Activated CD8-positive, alpha-beta memory T cell treated with anti-CD3 and anti-CD28 coated beads, Interleukin-2, amount 10 ng/mL, durations not matched to agents 7 days and 5 days (primary cell): ENCODE measurements at places on chromosomes 3 and 15.
A peak's percentile ranks its signal among the peaks of the same experiment; 100 is the strongest.

DNA sequence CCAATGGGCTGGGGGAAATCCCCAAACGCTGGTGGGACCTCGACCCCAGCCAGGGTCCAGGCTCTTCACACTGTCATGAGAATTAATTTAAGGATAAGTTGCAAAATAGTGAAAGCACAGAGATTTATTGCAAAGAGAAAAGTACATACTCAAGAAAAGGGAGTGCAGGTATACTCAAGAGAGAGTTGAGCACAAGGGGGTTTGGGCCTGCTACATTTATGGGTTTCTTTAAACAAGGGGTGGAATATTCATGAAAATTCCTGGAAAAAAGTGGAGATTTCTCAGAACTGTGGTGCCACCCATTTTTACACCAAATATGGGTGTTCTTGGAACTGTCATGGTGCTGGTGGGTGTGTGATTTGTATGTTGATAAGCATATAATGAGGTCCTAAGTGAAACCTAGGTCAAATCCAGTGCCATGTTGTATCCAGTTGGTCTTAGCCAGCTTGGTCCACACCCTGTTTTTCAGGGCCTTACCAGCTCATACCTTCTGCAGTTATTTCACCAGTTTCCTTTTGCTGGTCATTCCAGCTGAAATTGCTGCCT is 32.6 kb upstream of the NEO1 start:
- H3K4me1 ChIP-seq, result no peaks in the 10 kb centered on the region
- H3K27ac ChIP-seq, result no peak overlapping the region
- H3K4me3 ChIP-seq, result no peak overlapping the region
- no peaks in the 10 kb centered on the region for H3K36me3 ChIP-seq
- no peak for DNase-seq

GRCh38 chr3:112514527-112515128 is 15.4 kb upstream of the BTLA start:
- peaks cover 23% of the 10 kb centered on the region for H3K4me1 ChIP-seq
- DNase-seq, result peak; percentile 74
- H3K27me3 ChIP-seq, result no peaks in the 10 kb centered on the region
- H3K4me3 ChIP-seq, result peak overlapping the region; percentile 33

DNA sequence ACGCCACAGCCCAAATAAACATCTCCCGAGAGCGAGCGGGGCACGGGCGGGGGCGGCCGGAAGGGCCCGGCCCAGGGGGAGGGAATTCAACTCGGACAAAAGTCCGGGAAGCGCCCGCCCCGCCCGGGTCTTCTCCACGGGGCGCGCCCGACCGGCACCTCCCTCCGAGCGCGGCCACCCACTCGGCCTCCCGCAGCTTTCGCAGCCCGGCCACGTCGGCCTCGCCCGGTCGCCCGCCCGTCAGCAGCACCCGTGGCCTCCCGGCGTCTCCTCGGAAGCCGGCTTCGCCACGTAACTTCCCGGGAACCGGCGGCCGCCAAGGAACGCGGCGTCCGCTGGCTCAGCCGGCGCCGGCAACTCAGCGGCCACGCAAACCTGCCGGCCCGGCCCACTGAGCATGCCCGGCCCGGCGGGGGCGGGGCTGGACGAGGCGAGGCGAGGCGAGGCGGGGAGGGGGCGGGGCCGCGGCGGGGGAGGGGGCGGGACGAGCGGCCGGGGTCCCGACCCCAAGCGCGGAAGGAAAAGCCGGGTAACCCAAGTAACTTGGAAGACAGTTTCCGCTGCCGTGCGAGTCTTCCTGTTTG is at the start of gene TJP1:
Gene TJP1 (minus strand): TSS at position 369 of the 584 bp plus-strand sequence. CDS start 440 bp downstream, outside the sequence.
- H3K4me1 ChIP-seq, result peaks cover 18% of the 10 kb centered on the region
- H3K27ac ChIP-seq, result peak within 1 kb of the TSS; percentile 25

- H3K27ac ChIP-seq, result no peak overlapping the region
- no peak overlapping the region for H3K4me3 ChIP-seq
- H3K27me3 ChIP-seq, result peaks cover 6% of the 10 kb centered on the region
- peaks cover 21% of the 10 kb centered on the region for H3K4me1 ChIP-seq
These were observed 129.1 kb upstream of the SMAD3 start for GRCh38 chr15:66936109-66936860.

- H3K4me1 ChIP-seq, result no peaks in the 10 kb centered on the region
- no peak overlapping the region for H3K4me3 ChIP-seq
- no peak for DNase-seq
These were observed 61.4 kb downstream of the WHAMM start for GRCh38 chr15:82870727-82871320.

DNA sequence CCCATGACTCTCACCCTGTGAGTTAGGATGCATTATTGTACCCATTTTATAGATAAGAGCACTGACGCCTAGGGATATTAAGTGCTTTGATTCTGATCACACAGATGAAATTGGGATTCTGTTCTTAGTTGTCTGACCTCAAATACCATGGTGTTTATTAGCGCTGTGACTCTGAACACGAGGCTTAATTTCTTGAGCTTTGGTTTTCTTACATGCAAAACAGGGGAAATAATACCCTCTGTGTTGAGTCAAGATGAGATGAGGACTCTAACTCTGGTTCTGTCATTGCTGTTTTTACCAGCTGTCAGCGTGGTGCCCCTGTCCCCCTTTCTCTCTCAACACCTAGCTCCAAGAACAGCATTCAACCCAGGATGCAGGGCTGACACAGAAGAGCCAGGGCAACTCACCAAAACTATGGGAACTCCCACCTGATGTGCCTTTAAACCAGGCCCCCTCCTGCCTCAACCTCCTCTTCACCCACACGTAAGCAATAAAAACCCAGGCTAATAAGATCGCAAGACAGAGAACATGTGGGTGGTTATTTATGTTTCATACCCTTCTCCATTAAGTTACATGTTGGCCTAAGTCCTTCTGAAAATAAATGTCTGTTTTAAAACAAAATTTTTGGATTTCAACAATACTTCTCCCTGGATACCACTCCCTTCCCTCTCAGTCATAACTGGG is 100.1 kb upstream of the SPATA12 start:
- no peak for DNase-seq
- H3K4me3 ChIP-seq, result no peak overlapping the region
- H3K4me1 ChIP-seq, result peaks cover 9% of the 10 kb centered on the region
- H3K27ac ChIP-seq, result no peak overlapping the region

DNA sequence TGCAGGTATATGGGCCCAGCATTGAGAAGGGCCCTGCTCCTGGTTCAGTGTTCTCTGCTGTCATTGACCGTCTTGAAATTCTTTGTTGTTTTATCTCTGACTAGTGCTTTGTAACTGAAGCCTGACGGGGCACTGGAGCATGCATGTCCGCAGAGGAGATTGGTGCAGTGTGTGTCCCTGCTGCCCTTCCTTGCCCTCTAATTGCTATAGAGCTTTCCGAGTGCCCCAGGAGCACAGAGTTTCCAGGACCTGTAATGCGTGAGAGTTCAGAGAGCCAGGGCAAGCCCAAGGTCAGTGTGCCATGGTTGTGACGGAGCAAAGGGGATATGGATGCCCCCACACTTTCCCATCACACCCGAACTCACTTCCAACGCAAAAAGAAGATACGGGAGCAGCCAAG is 174.3 kb upstream of the UBE3A start:
- DNase-seq, result no peak
- H3K4me3 ChIP-seq, result no peak overlapping the region
- H3K36me3 ChIP-seq, result no peaks in the 10 kb centered on the region
- H3K27me3 ChIP-seq, result no peaks in the 10 kb centered on the region
- H3K27ac ChIP-seq, result no peak overlapping the region
- H3K4me1 ChIP-seq, result no peaks in the 10 kb centered on the region

- H3K27me3 ChIP-seq, result no peaks in the 10 kb centered on the region
- no peak overlapping the region for H3K27ac ChIP-seq
- peaks cover 51% of the 10 kb centered on the region for H3K4me1 ChIP-seq
These were observed 10.3 kb downstream of the CTNNB1 start for GRCh38 chr3:41209646-41210045.

GRCh38 chr3:72274493-72275330 is 489.8 kb upstream of the PROK2 start:
- no peak for DNase-seq
- H3K27ac ChIP-seq, result no peak overlapping the region
- peaks cover 8% of the 10 kb centered on the region for H3K27me3 ChIP-seq
- peaks cover 18% of the 10 kb centered on the region for H3K4me1 ChIP-seq

DNA sequence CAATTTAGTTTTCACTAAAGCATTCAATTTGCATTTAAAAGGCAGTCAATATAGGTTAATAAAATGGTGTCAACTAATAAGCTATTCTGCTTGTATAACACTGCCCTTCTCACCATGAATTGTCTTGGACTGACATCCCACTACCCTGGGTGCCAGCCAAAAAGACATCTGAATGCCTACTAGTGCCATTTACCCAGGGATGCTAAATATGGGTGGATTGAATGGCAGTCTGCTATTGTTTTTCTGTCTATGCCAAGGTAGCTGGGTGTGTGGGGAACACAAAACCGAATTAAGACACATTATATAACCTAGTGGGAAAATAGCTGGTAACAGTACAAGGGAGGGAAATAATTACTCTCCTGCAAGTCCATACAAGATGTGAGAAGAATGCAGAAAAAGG is 240.0 kb upstream of the CFAP20DC start:
- H3K4me3 ChIP-seq, result no peak overlapping the region
- H3K4me1 ChIP-seq, result peaks cover 33% of the 10 kb centered on the region
- no peak for DNase-seq
- H3K36me3 ChIP-seq, result peaks cover 18% of the 10 kb centered on the region
